Stimulated activated CD4-positive, alpha-beta T cell treated with anti-CD3 and anti-CD28 coated beads, TNF-alpha, amount 100 ng/mL, for 1 hour (primary cell): ENCODE measurements at places on chromosomes 2 and 18.

DNA sequence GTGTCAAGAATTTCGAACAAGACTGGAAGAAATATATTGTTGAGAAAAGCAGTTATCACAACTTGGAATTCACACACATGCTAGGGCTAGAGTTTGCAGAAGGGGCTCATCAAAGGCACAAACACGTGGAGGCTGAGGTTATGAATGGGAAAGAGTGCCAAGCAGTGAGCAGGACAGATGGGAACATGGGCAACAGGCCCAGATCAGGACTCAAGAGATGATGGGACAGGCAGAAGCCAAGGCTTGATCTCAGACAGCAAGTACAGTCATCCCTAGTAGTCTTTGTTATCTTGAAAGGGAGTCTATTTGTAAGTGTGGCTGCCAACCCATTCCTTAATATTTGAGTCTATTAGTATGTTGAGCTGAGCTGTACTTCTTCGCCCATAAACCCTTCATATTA is 22.2 kb upstream of the EPC2 start:
- no peak for DNase-seq

- DNase-seq = no peak
These were observed 858 bp upstream of the RTP5 start for GRCh38 chr2:241868661-241869081.

- no peak for DNase-seq
These were observed 78.5 kb downstream of the EIPR1 start for GRCh38 chr2:3299130-3299529.

GRCh38 chr2:29582062-29582461 is 339.3 kb downstream of the ALK start:
- DNase-seq = no peak

DNA sequence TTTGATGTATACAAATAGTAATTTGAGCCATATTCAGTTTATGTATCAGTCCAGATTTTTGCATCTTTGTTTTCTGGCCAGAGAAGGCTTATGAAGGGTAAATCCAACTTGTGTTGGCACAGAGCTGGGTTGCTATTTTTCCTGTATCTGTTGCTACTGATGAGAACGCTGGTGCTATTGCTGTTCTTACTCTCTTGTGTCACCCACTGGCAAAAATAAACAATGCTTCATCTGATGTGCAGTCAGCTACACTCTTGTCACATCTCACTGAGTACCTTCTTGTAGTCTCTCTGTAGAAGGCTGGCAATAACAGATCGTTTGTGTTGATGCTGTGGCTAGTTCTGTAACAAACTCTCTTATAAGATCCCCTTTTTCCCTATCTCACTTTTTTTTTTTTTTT is 323.4 kb downstream of the CDH19 start:
- DNase-seq = no peak
